ENCODE measurements at places on chromosomes 11 and 22. TPM values are rescaled to one million over a fixed set of nuclear protein-coding genes. Genes with fewer than 3 reads are reported as not detected.

DNA sequence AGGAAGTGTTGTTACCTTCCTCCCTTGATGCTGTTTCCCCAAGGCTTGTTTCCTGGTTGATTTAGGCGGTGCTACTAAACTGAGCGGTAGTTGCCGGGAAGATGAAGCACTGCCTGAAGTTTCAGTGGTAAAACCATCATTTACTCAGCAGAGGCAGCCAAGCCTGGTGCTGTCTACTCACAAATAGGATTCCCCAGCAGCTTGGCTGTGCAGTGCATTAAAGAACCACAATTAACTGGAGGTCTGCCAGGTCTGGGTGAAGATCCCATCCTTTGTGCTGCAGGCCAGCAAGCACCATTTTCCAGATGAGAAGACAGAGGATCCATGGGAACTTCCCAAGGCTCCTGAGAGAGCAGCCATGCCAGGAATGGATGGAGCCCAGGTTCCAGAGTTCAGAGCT lies 231.9 kb upstream of the E2F8 start:
- DNase-seq: no peak

- DNase-seq: no peak
Observed at GRCh38 chr22:49829044-49829853, 1.6 kb upstream of the BRD1 start.

DNA sequence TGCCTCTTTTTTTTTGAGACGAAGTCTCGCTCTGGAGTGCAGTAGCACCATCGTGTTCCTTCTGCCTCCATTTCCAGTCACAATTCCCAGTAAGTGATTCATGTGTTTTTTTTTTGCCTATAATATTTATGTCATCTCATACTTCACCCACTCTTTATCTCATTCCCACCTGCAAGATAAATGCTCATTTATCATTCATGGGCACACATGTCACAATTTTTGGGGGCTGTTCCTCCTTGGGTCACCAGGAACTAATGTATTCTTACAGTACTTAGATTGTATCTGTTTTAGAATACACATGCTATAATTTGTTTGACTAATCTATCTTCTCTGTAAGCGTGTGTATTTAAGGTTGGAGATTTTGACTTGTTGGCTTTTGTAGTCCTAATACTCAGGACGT lies 222.7 kb downstream of the SWAP70 start:
- no peak for DNase-seq

DNA sequence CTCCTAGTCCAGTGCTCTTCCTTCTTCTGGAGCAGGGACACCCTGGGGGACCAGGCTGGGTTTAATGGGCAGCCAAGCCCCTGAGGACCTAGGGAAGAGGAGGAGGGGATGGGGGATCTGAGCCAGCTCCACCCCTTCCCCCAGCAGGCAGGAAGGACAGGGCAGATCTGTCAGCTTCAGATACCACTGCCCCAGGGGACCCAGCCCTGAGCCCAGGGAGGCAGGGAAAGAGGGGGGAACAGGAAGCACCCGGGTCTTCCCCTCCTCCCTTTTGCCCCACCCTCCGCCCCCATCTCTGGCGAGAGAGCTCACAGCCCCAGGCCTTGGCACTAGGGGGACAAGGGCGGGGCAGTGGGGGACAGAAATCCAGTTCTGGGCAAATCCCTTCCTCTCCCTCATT lies 11.7 kb upstream of the SOX10 start:
- no peak for DNase-seq

The MMP7 gene
- total RNA-seq: not detected

GRCh38 chr22:23177197-23177596 lies 3.1 kb upstream of the BCR start:
- no peak for DNase-seq

DNA sequence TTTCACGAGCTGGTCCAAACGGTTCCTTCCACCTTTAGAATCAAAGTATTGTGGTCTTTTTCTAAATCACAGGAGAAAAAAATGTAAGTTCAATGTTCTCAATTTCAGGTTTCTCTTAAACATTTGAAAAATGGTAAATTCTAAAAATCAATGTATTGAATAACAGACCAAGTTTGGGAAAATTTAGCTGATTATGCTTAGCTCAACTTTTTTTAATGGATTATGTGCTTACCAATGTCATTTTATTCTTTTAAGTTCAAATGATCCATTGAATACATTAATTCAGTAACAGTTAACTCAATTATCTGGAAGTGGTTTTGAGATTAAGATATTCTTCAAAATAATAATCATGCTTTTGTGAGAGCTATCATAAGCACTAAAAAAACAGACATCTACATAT lies 5.1 kb downstream of the PRDM10 start:
- DNase-seq: no peak

The ME3 gene
- total RNA-seq: 110 TPM

The SLC22A12 gene
- total RNA-seq: not detected

DNA sequence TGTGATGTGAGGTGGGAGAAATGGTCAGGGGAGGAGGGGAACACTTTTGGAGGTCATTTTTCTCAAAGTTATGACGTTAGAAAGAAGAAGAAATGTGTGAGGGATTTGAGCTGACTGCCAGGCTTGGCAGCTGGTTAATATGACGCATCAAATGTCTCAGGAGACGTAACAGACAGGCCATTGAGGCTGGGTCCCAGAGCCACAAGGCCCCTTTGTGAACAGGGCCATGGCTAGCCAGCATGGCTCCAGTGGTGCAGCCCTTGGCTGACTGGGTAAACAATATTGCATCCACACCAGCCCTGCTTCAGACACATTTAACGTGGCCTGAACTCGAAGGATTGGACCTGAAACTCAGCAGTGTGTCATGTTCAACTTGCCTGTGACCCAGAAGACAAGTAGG lies 34.3 kb downstream of the AMOTL1 start:
- no peak for DNase-seq

DNA sequence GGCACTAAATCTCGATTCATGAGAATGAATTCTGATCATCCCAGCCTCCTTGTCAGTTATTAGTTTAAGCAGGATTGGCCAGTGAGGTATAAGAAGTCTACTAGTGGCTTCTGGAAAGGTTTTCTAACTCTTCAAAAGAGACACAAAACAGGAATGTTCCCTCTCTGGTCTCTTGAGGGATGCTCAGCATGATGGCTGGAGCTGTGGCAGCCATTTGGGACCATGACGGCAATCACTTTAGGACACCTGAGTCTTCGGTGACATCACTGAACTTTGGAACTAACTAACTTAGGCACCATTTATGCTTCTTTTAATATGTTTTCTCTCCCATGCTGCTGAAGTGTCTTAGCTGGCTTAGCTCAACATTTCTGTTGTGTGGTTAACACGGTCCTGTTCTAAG lies 20.2 kb upstream of the CRY2 start:
- DNase-seq: no peak

DNA sequence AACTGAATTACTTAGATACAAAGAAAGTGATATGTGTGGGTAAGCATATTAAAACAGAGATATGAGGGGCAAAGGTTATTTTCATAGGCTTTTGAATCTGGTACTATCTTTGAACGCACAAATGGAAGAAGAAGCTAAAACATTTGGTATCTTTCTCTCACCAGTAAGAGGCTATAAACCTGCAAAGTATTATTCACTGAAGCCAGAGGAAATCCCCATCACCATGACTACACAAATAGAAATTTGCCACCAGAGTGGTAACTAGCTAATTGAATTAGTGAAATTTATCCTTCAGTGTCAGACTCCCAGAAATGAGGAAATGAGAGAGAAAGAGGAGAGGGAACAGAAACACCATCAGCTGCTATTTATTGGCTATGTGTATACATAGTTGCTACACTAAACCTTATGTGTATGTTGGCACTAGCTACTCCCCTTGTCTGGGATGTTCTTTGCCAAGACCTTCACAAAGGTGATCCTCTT lies 503.4 kb downstream of the DLG2 start:
- DNase-seq: no peak

DNA sequence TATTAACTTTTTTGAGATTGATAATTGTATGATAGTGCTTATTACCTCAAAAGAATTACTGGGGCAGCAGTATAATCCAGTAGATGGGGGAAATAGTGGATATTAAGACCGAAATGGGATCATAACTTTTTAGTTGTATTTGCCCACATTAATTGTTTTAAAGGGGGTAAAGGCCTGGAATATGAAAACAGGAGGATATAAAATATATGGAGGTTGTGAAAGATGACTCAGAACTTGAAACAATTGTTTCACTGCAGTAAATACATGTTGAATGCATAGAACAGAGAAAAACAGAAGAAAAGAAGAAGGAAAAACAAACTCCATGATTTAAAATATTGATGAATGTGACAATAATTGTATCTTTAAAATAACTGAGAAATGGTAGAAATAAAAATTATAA lies 94.1 kb upstream of the VPREB1 start:
- DNase-seq: no peak

DNA sequence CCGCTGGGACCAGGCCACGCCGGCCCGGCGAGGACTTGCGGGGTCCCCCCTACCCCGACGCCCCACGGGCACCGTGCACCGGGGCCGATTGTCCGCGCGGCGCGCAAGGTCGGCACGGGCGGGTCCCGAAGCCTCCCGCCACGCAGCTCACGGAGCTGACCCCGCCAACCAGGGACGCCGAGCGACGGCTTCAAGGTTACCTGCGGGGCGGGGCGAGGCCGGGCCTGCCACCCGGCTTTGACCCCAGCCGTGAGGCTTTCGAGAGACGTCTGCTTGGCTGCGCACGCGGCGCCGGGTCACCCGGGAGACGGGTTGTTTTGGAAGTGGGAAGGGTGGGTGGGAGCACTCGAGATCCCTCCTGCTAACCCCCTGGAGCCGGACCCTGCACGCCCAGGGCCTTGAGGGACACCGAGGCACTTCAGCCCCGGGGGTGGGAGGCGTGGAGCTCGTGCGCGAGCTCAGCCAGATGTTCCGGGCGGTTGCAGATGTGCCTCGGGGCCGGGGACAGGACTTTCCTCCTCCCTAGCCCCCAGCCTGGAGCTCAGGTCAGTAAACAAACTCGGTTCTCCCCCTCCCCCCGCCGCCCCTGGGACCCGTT lies 3.2 kb upstream of the WNT11 start:
- no peak for DNase-seq

DNA sequence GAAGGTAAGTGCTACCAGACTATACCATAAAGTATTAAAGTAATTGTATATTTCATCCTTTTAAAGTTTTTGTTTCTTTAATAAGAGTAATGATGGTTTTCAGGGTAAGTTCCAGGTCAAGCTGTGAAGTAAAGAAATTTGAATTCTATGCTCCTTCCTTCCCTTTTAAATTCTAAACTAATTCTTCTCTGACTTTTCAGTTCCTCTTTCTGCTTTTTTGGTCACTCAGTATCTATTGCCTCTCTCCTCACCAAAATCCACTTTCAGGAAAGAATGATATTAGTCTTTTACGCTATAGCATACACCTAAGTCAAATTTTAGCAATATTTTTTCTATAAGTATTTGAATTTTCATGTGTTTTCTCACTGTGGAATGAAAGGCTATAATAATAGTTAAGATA lies 8.2 kb downstream of the MMP8 start:
- no peak for DNase-seq

The EMID1 gene
- total RNA-seq: 33.8 TPM

The ST14 gene
- total RNA-seq: not detected

DNA sequence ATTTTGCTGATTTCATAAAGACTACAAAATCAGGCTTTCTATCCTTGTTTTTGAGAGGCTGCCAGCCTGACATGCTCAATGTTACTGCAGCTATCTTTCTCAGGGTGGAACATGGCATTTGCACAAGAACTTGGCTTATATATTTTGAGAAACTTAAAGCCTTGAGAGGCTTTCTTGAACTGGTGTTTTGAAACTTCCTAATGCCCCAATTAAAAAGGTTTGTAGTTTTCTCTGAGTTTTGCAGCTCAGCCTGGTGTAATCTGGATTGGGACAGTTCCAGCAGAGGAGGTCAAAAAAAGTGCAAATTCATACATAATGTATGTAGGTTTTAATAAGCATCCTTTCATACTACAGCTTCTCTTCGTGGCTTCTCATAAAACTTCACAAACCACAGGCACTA lies 223.4 kb downstream of the FAM76B start:
- no peak for DNase-seq

DNA sequence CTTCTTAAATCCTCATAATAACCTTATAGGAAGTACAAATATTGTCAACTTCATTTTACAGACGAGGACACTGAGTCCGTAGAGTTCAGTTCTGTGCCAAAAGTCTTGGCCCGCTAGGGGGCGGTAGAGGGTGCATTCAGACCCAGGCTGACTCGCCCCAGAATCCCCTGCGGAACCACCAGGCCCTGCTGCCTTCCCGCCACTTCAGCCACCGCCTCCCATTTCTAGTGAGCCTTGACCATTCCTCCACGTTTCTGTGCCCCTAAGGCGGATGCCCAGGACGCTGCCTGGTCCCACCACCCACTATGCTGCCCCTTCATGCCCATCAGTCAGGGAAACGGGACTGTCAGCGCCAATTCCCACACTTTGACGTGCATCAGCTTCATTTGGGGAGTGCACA lies 19.1 kb downstream of the SYT13 start:
- no peak for DNase-seq

The CHST1 gene
- 10.6 TPM for total RNA-seq

DNA sequence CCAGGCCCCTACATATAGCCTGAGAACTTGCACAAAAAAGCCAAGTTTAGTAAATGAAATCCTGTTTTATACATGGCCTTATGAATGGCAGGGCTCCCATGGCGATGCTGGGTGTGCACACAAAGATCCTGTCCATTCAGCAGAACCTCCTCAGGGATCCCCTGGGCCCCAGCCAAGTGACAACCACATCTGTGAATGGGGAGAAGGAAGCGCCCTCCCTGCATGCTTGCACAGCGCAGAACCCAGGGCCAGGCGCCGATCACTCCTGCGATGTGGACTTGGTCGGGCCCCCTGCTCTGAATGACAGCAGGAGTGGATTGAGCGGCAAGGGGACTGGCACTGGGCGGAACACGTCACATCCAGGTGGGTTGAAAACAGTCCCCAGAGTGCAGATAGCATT lies 4.5 kb upstream of the CDC42EP2 start:
- DNase-seq: no peak

DNA sequence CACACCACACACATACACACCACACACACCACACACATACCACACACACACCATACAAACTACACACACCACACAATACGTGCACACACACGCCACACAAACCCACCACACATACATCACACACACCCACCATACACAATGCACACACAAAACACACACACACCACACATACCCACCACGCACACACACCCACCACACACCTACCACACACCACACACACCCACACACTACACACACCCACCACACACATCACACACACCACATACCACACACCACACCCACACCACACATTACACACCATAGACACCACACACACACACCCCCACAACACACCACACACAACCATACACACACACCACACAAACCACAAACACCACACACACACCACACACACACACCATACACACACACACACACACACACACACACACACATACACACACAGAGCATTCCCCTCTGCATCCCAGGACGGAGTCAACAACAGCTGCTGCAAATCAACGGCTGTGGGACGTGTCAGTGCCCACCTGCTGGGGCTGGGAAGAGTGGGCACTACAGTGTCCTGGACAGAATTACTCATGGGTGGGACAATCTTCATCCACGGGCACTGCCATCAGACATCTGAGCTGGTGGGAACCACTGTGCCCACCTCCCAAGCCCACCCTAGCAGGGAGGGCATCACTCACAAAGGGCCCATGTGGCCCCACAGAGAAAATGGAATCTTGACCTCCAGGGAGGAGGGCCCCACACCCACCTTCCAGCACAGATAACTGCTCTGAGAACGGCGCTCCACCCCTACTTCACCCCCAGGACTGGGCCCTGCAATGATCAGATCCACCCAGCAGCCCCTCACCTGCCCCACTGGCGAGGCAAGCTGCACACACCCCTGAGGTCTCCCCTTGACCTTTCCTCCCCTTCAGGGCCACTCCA lies 8.4 kb downstream of the TP53I11 start:
- DNase-seq: no peak

All from frontal cortex (tissue), 4 donors.